Right renal cortex interstitium (tissue), 3 donors: ENCODE measurements at places on chromosomes 6 and 20.

DNA sequence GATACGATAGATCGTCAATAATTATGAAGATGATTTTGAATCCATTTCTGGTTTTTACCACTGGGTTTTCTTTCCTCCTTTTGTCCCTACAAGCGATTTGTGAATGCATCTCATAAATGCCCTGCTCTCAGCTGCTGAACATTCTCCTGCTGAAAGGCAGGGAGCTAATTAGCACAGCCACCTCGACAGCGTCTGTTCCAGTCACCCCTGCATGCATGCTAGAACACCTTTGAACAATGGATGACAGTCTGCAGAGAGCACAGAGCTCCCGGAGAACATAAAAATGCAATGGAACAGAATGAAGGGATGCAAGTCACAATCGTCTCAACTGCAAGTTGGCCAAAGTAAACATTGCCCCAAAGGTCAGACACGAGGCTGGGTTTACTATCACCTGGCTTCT is 105.8 kb downstream of the SLC35B3 start:
- DNase-seq = no peak

DNA sequence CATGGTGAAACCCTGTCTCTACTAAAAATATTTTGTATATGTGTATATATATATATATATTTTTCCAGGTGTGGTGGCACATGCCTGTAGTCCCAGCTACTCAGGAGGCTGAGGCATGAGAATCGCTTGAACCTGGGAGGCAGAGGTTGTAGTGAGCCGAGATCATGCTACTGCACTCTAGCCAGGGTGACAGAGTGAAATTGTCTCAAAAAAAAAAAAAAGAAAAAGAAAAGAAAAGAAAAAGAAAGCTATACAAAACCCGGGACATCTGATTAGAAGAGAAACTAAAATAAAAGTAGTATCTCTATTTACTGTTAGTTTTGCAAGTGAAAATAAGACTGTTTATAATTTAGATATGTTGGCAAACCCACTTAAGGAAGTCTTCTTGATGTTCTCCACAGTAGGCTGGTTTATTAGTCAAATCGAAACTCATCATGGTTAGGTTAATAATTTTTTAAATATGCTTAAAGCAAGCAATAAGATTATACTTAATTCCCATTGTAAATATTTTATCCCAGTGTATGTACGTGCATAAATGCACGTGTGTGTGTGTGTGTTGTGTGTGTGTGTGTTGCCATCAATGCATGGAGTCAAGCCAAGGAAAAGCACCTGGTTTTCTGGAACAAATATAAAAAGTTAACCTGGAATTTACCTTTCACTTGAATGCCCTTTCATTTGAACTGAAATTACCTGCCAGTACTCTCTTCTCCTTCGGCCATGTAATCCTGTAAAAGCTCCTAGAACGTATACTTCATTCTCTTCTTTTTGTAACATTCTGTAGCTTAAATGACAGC is 7.1 kb downstream of the VNN2 start:
- no peak for DNase-seq

- no peak for DNase-seq
Observed at GRCh38 chr20:35238735-35239134, 12.2 kb downstream of the MMP24 start.

DNA sequence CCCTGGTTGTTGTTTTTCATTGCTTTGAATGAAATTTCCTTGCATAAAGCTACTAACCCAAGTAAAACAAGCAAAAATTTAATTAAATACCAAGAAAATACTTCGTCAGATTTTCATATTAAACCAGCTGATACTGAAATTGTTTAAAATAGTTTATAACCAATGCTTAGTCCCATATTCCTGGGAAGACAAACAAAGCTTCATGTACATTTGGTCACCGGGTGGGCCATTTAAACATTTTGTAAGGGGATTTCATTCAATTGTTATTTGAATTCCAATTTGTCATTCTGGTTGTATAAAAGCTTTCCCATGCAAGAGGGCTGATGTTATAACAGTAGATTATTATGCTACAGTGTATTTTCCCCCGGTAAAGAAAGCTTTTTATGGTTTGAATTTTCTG is 578 bp upstream of the RBBP9 start:
- no peak for DNase-seq

GRCh38 chr6:7802662-7803061 is 76.8 kb downstream of the BMP6 start:
- DNase-seq = no peak

GRCh38 chr6:132132422-132132821 is 181.2 kb upstream of the CCN2 start:
- no peak for DNase-seq

DNA sequence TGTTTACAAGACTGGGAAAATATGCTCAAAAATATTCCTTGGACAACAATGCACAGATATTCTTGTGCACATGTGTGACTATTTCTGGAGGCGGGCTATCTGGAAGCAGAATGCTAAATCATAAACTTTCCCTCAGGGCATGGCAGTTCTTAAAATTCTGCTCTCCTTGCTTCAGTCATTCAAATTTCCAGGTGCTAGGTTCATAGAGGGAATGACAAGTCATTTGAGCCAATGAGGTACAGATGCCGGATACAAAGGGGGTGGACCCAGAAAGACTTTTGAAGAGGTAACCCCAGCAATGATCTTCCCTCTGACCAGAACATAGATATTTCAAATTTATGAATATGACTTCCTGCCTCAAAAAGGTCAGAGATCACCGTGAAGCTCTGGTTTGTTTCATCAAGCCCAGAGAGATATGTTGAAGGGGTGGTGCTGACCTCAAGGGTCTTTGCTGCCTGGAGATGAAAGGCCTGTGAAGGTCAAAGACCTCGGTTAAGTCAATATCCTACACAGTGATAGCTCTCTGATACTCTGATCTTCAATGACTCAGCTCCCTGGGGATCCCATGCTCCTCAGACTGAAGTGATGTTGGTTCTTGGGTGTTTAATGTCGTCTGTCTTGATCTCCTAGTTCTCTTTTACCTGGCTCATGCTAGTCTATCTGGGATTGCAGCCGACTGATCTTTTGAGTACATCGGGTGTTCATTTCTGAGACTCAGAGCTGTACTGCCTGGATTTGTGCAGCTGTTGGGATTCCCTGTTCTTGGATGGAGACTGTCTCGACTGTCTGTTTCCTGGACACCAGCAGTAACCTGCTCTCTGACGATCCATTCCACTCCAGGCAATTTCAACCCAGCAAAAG is 47.5 kb upstream of the TSHZ2 start:
- no peak for DNase-seq

DNA sequence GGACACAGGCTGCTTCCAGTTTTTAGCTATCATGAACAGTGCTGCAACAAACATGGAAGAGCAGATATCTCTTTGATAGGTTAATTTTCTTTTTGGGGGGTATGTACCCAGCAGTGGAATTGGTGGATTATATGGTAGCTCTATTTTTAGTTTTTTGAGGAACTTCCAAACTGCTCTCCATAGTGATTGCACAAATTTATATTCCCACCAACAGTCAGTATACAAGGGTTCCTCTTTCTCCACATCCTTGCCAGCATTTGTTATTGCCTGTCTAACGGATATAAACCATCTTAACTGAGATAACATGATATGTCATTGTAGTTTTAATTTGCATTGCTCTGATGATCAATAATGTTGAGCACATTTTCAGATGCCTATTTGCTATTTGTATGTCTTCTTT is 237.6 kb downstream of the MMUT start:
- DNase-seq = no peak

DNA sequence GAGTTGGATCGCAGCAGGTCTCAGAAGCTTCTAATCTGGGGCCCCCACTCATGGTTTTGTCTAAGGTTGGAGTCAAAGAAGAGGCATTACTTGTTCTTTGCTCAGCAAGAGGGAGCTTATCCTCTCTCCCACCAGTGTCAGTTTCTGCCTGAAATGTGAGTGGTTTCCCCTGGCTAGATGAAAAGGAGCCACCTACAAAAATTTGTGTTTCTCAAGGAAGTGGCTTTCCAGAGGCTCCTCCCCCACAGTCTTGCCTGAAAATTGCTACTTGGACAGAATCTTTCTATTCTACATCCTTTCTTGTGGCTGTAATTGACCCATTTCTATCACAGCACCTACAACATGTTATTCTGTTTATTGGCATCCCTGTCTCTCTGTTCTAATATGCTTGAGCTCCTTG is 37.9 kb downstream of the SCML4 start:
- DNase-seq = no peak

GRCh38 chr6:101762851-101763250 is 369.3 kb downstream of the GRIK2 start:
- no peak for DNase-seq

DNA sequence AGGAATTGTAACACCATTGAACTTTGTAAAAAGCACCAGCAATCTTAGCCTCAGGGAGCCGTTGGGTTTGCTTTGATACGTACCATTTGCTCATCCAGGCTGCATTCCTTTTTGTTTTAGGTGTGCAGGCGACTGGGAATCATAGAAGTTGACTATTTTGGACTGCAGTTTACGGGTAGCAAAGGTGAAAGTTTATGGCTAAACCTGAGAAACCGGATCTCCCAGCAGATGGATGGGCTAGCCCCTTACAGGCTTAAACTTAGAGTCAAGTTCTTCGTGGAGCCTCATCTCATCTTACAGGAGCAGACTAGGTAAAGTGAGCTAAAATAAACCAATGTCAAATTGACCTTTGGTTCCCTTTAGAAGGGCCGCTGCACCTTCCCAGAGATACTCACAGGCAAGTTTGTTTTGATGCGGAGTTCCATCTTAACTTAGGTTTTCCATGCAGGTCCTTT is 1.6 kb downstream of the MYLIP start:
- DNase-seq = peak; percentile 39

GRCh38 chr6:15232836-15233510 is 12.9 kb upstream of the JARID2 start:
- no peak for DNase-seq
